ENCODE measurements at places on chromosomes 1 and 21. TPM values are rescaled to one million over a fixed set of nuclear protein-coding genes. Genes with fewer than 3 reads are reported as not detected.

The CSF3R gene
- not detected for total RNA-seq

The AMY2B gene
- total RNA-seq: 65.4 TPM

The SLC45A1 gene
- not detected for total RNA-seq

The CFAP45 gene
- not detected for total RNA-seq

The IL10 gene
- 2.8 TPM for total RNA-seq

The MANEAL gene
- total RNA-seq: 1.8 TPM

- peaks cover 75% of the 10 kb centered on the region for H3K4me1 ChIP-seq
- H3K27ac ChIP-seq: peak overlapping the region; percentile 48
- H3K27me3 ChIP-seq: no peaks in the 10 kb centered on the region
- H3K4me3 ChIP-seq: no peak overlapping the region
- no peaks in the 10 kb centered on the region for H3K36me3 ChIP-seq
Measured at GRCh38 chr1:234969011-234969441, 159.6 kb downstream of the TOMM20 start.

DNA sequence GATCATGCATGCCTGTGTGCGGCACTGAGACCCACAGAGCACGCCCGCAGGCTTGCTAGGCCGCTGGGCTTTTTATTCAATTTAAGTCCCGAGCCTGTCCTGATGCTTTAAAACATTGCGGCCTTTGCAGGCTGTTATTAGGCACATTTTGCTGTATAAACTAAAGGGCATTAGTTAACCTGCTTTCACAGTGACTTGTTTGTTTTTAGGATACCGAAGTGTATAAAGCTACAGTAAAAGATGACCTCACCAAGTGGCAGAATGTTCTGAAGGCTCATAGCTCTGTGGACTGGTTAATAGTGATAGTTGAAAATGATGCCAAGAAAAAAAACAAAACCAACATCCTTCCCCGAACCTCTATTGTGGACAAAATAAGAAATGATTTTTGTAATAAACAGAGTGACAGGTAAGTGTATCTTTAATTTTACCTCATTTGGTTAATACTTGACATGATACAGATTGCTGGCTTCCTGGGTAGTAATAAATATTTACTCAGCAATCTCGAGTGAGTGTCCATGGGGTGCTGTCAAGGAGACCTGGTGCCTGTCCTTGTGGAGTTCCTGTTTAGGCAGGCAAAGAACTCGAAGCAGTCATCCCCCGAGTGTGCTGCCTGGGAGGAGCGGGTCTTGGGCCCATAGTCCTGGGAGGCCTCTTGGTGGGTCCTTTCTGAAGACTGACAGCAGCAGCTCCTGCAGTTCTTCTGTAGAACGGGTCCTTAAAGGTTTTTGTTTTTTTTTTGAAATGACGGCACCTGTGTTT, 40.1 kb downstream of the TRAPPC10 start:
- DNase-seq: peak; percentile 34
- H3K36me3 ChIP-seq: peaks cover 57% of the 10 kb centered on the region

DNA sequence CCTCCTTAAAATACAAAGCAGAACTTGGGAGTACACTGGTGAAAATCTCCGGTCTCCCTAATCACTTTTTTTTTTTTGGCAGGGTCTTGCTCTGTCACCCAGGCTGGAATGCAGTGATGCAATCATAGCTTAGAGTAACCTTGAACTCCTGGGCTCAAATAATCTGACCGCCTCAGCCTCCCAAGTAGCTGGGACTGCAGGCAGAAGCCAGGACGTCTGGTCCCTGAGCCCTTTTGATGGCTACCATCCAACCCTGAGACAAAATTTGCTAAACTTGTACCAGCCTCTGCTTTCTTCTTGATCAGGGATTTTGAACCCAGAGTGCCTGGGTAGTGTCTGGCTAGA, 4.1 kb downstream of the L1TD1 start:
- H3K4me1 ChIP-seq: no peaks in the 10 kb centered on the region
- no peak overlapping the region for H3K27ac ChIP-seq

GRCh38 chr1:1847061-1847850, 43.6 kb downstream of the GNB1 start:
- H3K27me3 ChIP-seq: no peaks in the 10 kb centered on the region
- DNase-seq: peak; percentile 69
- H3K4me1 ChIP-seq: peaks cover 77% of the 10 kb centered on the region
- peak overlapping the region; percentile 71 for H3K27ac ChIP-seq
- H3K36me3 ChIP-seq: peaks cover under 1% of the 10 kb centered on the region

- H3K4me3 ChIP-seq: no peak overlapping the region
- no peak overlapping the region for H3K27ac ChIP-seq
- H3K4me1 ChIP-seq: no peaks in the 10 kb centered on the region
- DNase-seq: peak; percentile 62
- no peaks in the 10 kb centered on the region for H3K36me3 ChIP-seq
Measured at GRCh38 chr21:17921579-17922530, 102.7 kb upstream of the C21orf91 start.

- H3K27ac ChIP-seq: no peak overlapping the region
- DNase-seq: no peak
- no peak overlapping the region for H3K4me3 ChIP-seq
- H3K4me1 ChIP-seq: no peaks in the 10 kb centered on the region
- no peaks in the 10 kb centered on the region for H3K27me3 ChIP-seq
Measured at GRCh38 chr1:83495560-83495959, 503.4 kb downstream of the TTLL7 start.

GRCh38 chr1:186662752-186663151, 17.5 kb downstream of the PTGS2 start:
- H3K27ac ChIP-seq: no peak overlapping the region
- no peaks in the 10 kb centered on the region for H3K36me3 ChIP-seq
- H3K4me1 ChIP-seq: no peaks in the 10 kb centered on the region
- H3K27me3 ChIP-seq: no peaks in the 10 kb centered on the region
- no peak for DNase-seq

- no peak overlapping the region for H3K4me3 ChIP-seq
- no peaks in the 10 kb centered on the region for H3K27me3 ChIP-seq
- H3K27ac ChIP-seq: no peak overlapping the region
- H3K36me3 ChIP-seq: no peaks in the 10 kb centered on the region
Measured at GRCh38 chr1:215376544-215377264, 190.4 kb upstream of the KCTD3 start.

DNA sequence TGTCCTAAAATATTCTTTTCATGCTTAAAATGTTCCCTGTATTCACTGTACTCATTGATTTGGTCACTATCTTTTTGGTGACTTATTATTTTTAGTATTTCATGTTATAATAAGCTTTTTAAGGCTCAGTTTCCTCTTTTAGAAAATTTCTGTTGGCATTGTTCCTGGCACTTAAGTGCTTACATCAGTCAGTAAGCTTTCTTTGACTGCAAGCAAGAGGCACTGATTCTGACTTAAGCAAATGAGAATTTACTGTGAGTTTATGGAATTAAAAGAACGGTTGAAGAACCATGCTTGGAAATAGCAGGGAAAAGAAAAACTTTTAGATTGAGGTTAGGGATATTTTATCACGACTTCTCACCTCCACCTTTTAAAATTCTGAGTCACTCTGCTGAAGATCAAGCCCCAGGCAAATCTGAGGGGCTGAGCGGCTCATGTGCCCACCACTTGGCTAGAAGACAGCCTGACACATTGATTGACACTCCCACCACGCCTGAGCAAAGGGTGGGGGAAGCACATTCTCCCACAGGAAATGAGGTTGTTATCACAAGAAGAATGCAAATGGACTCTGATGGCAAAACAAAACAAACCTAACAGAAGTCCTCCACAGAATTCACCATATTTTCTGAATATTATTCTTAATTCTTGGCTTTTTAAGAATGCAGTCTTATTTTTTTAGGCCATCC, 102.8 kb downstream of the KCTD3 start:
- H3K4me3 ChIP-seq: no peak overlapping the region
- no peaks in the 10 kb centered on the region for H3K27me3 ChIP-seq
- DNase-seq: no peak
- no peaks in the 10 kb centered on the region for H3K36me3 ChIP-seq
- H3K27ac ChIP-seq: no peak overlapping the region
- H3K4me1 ChIP-seq: no peaks in the 10 kb centered on the region

DNA sequence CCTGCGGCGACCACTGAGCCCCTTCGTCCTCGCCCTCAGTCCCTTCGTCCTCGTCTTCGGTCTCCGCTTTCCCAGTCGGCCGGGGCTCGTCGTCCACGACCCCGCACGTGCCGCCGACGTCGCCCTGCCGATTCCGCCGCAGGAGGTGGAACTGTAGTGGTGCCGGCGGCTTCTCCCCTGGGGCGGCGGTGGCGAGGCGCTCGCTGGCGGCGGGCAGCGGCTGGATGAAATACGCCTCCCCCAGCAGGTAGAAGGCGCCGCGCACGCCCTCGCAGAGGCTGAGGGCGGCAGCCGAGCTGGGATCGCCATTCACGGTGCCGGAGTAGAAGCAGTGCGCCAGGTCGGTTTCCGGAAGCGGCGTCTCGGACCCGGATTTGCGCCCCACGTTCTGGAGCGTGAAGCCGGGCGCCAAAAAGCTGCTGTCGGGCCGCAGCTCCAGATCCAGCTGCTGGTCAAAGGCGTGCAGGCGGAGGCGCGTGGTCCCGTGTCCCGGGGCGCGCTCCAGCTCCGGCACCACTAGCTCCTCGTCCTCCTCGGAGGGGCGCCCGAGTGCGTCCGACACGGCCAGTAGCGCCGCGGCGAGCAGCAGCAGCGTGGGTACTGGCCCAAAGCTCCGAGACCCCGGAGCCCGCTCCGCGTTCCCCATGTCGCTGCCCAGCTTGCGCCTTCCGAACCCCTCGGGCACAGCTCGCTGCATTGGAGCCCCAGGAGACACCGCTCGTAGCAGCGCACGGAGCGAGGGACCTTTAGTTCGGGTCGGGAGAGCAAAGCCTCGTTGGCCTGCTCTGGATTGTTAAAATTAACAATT, 747 bp downstream of the ADAMTS1 start:
- DNase-seq: no peak
- H3K27ac ChIP-seq: peak overlapping the region; percentile 92
- peaks cover 80% of the 10 kb centered on the region for H3K4me1 ChIP-seq
- H3K27me3 ChIP-seq: no peaks in the 10 kb centered on the region
- peak overlapping the region; percentile 79 for H3K4me3 ChIP-seq

DNA sequence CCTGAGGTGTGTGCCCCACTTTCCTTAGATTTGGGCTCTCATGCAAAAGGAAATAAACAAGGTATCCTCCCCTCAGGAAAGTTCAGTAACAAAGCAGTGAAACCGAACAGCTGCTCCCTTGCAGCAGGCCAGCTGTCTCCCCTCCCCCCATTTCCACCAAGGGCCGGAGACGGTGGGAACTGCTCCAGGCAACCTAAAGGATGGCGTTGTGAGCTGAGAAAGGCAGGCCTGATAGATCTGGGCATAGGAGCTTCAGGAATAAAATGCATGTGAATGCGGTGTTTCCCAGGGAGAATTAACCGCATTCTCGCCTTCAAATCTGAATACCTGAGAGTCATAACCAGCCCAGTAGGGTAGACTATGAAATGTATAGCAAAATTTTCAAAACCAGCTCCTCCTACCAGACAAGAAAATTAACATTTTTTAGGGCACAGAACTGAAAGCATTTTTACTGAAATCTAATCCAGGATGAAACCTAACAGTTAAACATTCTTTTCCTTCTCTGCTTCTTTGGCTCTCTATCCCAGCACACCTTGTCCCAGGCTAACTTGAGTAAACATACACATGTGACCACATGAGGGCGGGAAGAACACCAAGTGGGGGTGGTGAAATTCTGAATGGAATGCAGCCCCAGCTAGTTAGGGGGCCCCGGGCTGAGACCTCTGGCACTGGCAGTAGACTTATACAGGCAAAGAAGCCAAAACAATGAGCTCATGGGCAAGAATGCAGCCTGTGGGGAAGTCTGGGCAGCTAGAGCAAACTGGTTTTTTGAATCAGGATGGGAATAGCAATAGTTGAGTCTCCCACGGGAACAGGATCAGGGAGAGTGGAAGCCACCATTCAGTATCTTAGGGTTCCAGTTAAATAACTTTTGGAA, 11.5 kb downstream of the MCL1 start:
- peaks cover 99% of the 10 kb centered on the region for H3K4me1 ChIP-seq
- peaks cover 9% of the 10 kb centered on the region for H3K36me3 ChIP-seq
- peak overlapping the region; percentile 96 for H3K27ac ChIP-seq
- peak overlapping the region; percentile 29 for H3K4me3 ChIP-seq
- peak; percentile 96 for DNase-seq

DNA sequence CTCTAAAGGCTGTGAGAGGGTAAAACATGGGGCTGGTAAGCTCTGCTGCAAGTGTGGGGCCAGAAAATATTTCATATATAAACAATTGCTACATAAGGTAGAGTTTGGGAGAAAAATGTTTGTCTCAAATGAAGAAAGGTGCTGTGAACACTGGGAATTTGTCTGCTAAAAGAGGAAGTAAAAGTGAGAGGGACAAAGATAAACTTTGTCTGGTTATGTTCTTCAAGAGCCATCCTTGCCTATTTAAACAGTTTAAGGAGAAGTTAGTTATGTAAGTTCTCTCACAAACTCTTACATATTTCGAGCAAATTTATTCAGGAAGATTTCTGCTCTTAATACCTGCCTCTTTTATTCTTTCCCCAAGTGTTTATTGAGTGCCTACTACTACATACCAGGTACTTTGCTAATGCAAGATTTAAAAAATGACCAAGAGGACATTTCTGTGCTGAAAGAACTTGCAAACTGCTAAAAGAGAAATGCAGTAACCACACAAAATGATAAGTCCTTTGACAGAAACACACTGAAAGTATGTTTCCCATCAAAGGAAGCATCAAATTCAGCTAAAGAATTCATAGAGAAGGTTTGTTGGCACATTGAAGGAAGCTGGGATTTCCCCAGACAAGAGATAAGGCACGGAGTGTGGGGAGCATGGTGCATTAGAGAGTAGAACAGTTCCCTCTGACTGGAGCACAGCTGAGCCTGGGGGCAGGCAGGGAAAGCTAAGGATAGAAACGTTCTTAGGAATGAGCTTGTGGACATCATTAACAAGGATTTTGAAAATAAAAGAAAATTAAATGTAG, 549.1 kb downstream of the PTBP2 start:
- H3K27ac ChIP-seq: no peak overlapping the region
- H3K4me3 ChIP-seq: no peak overlapping the region
- no peaks in the 10 kb centered on the region for H3K36me3 ChIP-seq
- peaks cover 22% of the 10 kb centered on the region for H3K4me1 ChIP-seq
- no peaks in the 10 kb centered on the region for H3K27me3 ChIP-seq

GRCh38 chr21:36684957-36685714, 13.8 kb upstream of the SIM2 start:
- no peak overlapping the region for H3K4me3 ChIP-seq
- peaks cover 7% of the 10 kb centered on the region for H3K4me1 ChIP-seq
- peak; percentile 62 for DNase-seq

Data from stomach (tissue), 19 donors.